Tibial nerve (tissue), 4 donors: ENCODE measurements at places on chromosomes 2 and 18. TPM values are rescaled to one million over a fixed set of nuclear protein-coding genes. Genes with fewer than 3 reads are reported as not detected.

GRCh38 chr18:5840547-5840946, 54.8 kb downstream of the TMEM200C start:
- DNase-seq, result no peak

- no peak for DNase-seq
Observed at GRCh38 chr18:39489431-39489830, 1923.8 kb upstream of the CELF4 start.

C2orf15 gene
- total RNA-seq, result not detected

DNA sequence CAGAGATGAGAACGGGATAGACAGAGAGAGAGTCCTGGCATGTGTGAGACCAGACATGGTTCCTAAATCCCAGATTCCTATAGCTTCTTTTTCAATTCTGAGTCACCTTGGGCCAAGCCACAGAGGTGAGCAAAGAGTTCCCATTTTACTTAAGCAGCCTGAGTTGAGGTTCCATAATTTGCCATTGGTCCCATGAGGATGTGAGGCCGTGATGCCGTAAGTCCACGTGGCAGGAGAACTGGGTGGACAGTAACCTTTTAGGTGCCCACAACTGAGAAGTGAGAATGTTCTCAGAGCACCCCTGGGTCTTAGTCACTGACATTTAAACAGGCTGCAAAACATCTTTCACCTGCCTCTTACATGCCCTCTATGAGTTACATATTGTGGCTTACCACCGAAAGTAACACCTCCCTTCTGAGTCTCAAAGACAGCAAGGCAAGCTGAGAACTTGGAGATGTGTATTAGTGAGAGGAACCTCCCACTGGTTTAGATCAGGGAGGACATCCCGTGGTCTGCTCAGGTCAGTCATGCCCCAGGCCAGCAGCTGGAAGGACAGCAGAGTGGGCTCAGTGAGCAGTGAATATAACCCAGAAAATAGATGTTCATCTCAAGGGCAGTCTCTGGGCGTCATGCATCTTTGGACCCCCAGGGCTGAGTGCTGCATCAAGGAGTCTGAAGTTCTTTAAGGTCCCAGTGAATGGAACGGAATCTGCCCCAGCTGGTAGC, 127.9 kb upstream of the LGALSL start:
- DNase-seq, result no peak

DDX18 gene
- 43.0 TPM for total RNA-seq

EVX2 gene
- not detected for total RNA-seq

GRCh38 chr2:169756342-169756741, 22.7 kb downstream of the KLHL23 start:
- no peak for DNase-seq

CHN1 gene
- total RNA-seq, result 23.7 TPM

- DNase-seq, result no peak
Observed at GRCh38 chr2:108552566-108552965, 18.3 kb downstream of the LIMS1 start.
